ENCODE measurements at places on chromosomes 6 and 20.

DNA sequence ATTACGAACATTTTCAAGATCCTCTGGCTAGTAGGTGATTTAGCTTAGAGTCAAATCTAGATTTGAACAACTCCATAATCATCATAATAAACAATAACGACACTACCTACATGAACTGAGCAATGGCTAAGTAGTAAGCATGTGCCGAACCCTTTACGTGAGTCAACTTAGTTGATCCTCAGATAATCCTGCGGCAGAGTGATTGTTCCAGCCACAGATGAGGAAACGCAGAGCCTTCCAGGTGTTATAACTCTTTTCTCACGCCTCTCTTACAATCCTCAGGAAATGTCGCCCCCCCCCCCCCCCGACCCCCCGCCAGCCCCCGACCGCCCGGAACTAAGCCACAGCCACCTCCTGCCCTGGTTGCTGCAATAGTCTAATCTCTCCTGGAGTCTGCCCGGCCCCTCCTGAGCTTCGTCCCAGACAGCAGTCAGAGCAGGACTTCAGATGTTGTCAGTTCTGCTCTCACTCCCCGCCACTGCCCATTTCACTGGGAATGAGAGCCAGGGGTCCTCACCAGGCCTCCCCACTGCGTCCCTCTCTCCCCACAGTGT lies 141.5 kb upstream of the AGPAT4 start:
- no peak for DNase-seq

GRCh38 chr6:906920-907319 lies 214.0 kb upstream of the EXOC2 start:
- DNase-seq = no peak

- no peak for DNase-seq
Observed at GRCh38 chr6:134245706-134246105, 72.2 kb downstream of the SGK1 start.

GRCh38 chr20:63471981-63472831 lies at the start of gene KCNQ2:
Gene KCNQ2 (minus strand): TSS chr20:63472655. CDS start chr20:63472463, 192 bp downstream.
- no peak for DNase-seq

DNA sequence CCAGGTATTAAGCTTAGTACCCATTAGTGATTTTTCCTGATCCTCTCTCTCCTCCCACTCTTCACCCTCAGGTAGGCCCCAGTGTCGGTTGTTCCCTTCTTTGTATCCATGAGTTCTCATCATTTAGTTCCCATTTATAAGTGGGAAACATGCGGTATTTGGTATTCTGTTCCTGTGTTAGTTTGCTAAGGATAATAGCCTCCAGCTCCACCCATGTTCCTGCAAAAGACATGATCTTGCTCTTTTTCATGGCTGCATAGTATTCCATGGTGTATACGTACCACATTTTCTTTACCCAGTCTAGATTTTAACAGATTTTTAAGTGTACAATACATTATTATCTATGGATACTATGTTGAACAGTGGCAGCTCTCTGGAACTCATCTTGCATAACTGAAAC lies 44.4 kb downstream of the CYP24A1 start:
- DNase-seq = no peak

DNA sequence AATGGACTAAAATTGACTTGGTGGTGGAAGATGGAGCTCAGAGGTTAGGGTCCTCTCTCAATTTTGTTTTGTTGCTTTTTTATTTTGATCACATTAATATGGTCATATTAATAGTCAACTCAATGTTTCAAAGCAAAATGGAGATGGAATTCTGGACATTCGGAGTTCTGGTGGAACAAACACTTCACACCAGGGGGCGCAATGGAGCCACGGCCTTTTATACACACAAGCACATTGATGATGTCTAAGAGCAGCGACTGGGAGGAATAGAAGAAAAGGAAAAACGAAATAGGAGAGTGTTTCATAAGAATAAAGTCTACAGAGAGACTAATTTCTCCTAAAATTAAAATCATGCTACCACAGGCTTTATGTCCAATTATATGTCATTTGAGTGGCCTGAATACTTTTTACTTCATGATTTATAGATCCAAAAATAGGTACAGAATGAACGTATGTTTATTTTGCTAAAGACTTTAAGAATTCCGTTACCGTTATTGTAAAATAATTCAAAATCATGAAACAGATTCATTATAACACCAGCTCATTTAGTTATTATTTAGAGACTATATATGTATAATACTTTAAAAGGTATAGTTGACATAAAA lies 197.6 kb upstream of the SASH1 start:
- DNase-seq = peak; percentile 53

- DNase-seq = no peak
Observed at GRCh38 chr6:3379482-3380060, 77.3 kb downstream of the SLC22A23 start.

DNA sequence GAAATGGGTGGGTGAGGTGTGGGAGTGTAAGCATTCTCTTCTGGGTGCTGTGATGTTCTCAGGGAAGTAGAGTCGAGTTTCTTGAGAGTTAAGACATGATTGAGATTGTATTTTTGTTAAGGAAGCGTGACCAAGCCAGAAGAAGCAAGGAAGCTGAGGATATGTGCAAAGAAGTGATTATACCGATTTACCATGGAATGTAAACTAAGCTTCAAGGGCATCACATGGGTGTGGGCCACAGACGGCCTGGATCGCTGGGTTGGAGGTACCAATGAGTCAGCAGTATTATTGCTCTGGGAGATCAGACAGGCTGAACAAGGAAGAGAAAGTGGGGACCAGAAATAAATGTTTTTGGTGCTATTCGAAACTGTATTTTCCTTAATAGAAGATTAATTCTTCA lies 184.1 kb upstream of the GMDS start:
- DNase-seq = no peak

GRCh38 chr6:147618457-147618856 lies 110.0 kb downstream of the SAMD5 start:
- DNase-seq = no peak

DNA sequence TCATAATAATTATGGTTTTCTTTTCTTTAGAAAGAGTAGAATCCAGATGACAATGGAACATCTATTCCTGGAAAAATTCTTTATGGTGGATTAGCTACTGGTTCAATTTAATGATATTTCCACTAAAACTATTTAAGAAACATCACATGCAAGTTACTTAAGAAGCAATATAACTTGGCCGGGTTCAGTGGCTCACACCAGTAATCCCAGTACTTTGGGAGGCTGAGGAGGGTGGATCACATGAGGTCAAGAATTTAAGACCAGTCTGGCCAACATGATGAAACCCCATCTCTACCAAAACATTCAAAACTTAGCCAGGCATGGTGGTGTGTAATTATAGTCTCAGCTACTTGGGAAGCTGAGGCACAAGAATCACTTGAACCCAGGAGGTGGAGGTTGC lies 65.9 kb upstream of the SMLR1 start:
- DNase-seq = no peak

- peak; percentile 33 for DNase-seq
Observed at GRCh38 chr20:44011251-44011940, 96.7 kb downstream of the TOX2 start.

GRCh38 chr20:11852811-11853210 lies 64.9 kb upstream of the BTBD3 start:
- DNase-seq = no peak

DNA sequence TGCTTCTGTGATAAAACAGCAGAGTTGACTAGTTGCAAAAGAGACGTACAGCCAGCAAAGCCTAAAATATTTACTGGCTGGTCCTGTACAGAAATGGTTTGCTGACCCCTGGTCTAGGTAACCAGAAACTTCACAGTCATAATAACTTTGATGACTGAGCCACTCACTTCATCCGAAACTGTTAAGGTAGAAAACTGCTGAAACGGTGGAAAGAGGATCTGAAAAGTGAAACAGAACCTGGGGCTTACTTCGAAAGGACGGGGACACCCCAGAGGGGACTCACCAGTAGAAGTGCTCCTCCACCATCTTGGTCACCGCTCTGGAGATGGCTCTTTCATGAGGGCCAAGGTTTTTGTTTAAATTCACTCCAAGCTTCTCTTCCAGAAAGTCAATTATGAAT lies 16.4 kb downstream of the FAXC start:
- DNase-seq = no peak

DNA sequence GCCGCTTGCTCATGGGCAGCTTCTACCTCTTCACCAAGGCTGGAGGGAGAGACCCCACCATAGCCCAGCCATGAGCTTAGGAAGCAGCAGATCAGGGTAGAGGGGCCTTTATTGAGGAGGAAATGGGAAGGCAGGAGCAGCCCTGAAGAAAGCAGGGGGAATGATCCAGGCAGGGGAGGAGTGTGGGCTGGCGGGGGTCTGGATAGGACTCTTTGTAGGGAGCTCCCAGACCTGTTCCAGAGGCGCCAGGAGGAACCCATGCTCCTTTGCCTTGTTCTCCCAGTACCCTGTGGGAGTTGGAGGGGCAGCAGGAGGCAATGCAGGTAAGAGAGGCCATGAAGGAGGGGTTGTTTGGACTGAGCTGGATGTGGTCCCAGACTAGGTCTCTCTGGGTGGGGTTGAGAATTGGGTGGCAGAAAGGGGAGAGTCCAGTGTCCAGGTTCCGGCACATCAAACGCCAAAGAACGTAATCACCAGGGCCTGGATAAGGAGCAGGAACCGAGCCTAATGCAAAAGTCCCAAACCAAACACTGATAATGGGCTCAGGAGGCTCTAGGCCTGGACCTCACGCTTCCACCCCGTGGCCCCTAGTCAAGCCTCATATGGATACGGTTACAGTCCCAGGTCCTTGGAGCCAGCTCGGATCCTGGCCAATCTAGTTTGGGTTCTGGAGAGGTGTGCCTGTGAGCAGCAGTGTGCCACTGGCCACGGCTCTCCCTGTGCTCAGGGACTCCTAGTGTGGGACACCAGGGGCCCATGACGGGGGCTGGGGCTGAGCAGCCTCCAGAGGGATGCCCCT lies 12.1 kb upstream of the PGC start:
- no peak for DNase-seq

GRCh38 chr20:58078741-58079522 lies 149.5 kb downstream of the ANKRD60 start:
- no peak for DNase-seq

GRCh38 chr6:15331143-15331542 lies 85.3 kb downstream of the JARID2 start:
- DNase-seq = no peak

- no peak for DNase-seq
Observed at GRCh38 chr6:28875191-28875747, 48.5 kb downstream of the TRIM27 start.

DNA sequence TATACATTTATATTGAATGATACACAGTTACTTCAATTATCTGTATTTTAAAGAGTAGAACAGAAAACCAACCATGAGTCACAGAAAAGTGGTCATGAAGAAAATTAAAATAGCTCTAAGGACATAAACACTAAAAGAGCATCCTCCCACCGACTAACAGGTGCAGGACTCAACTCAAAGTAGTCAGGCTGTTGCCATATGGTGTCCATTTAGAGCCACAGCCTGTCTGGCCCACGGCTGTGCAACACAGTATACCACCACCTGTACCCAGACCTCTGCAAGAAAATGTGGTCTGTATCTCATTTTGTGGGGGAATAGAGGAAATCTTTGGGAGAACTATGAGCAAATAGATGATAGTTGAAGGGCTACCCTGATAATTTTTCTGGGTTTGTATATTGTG lies 449.8 kb upstream of the RNF217 start:
- no peak for DNase-seq

- DNase-seq = no peak
Observed at GRCh38 chr20:64146301-64146935, 17.8 kb upstream of the MYT1 start.

DNA sequence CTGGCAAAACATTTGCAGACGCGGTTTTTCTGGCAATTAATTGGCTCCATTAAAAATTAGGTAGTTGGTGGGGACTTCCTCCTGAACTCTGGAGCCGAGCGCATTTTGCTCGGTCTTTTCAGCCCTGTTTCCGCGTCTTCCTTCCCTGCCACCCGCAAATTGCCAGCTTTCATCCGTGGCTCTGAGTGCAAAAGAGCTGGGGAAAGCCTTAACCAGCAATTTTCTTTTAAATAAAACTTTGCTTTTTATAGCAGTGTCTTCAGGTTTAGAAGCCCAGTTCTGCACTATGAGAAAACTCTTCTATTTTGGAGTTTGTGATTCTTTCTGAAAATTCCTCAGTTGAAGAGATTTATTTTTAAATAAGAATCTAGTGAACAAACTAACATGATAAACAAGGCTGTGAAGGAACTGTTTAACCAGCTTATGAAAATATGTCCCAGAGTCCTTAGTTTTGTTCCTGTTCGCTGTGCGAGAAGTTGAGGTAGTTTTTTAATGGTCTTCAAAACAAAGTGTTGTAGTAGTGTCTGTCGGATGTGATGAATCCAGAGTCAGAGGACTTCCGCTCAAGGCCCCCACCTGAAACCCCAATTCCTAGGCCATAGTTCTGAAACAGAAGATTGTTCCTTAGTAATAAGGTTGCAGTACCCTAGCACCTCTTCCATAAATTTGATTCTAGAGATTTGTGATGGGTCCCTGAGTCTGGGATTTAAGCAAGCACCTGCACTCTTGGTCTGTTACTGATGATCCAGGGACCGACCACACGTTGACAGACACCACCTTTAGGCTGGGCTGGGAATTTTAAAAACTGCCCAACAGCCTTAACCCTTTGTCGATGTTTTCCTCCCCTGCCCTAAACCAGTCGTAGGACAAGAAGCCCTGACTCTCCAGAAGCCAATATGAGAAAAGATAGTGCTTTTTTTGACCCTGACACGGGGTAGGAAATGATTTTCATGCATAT lies 950 bp downstream of the KCTD20 start:
- DNase-seq = peak; percentile 36

GRCh38 chr20:63466861-63467260 lies 5.6 kb downstream of the KCNQ2 start:
- no peak for DNase-seq

DNA sequence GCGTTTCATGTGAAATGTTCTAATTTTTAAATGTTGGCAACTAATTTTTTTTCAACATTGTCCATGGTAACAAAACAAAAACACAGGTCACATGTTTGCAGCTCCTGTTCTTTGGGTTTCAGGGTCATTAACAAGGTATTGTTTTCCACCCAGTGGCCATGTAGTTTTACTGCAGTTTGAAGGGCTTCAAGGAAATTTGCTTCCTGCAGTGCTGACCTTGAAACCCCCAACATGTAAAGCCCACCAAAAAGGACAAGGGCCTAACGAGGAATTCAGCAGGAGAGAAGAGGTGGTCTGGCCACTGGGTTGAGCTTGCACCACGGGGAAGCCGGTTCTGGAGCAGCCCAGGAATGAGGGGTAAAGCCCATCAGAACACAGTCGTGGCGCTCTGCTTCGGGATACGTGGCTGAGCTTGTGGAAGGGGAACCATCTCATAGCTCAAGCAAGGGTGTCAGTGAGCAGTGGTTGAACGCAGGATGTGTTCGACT lies 13.9 kb upstream of the KLHL31 start:
- DNase-seq = no peak

- DNase-seq = no peak
Observed at GRCh38 chr6:156850353-156850752, 73.2 kb downstream of the ARID1B start.

DNA sequence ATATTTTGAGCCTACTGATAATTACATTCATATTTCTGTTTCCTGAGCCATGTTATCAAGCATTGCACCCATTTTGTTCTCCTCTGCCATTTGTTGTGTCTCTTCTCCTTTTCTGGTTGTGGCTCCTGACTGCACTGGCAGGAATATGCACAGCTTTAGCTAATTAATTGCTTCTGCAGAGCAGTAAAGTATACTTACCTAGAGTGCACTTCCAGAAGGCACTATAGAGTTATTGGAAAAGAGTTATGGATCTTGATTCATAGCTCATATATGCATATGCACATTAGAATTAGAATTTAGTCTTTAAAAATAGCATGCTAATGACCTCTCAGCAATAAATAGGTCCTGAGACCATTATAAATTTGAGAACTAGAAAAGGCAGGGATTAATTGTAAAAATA lies 262.6 kb downstream of the NKAIN2 start:
- DNase-seq = no peak

Measured in CD4-positive, alpha-beta T cell treated with Interleukin-6 for 4 hours (primary cell).